ENCODE measurements at places on chromosomes 4 and X.

- DNase-seq = peak; percentile 9
Observed at GRCh38 chr4:5888222-5889001, 4.5 kb downstream of the CRMP1 start.

DNA sequence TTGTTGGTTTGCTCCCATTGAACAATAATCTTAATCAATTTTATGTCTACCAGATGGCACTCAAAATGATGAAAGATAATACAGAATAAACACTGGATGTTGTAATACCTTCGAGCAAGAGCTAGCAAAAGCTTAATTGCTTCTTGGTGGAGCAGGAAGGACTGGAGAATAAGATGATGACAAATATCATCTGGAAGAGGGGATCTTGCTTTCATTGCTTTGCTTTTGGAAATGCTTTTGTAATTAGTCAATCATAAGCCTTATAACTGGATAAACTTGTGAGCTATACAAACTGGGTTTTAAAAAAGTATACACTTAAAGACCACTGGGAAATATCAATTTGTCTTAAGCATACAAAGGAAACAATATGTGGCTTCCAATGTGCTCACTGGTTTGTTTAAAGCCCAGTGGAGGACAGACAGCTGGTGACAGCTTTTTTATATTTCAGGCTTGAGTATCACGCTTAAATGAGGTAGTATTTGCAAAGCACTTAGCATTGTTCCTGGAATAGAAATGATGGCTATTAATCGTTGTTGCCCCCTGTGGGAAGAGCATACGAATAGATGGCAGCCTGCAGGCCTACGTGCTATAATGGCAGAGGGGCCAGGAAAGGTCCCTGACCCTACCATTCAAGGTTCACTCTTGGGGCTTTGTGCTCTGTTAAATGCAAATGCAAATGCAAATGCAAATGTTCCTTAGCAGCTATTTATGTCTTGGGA lies 61.2 kb downstream of the TMEM150C start:
- peak; percentile 76 for DNase-seq

DNA sequence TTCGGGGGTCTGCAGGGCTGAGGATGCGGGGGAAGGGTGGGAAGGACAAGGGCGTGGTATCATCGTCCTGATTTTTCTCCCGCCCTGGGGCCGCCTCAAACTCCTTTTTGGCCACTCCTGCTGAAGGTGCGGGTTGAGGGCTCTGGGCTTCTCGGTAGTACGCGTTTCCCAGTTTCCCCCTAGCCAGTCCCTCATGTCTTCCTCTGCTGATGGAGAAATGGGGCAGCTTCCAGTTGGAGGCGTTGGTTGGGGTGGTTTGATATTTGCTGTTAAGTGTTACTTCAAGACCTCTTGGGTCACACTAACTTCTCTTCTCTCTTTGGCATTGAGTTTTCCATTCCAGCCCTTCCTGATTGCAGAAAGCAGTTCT lies 482 bp downstream of the GSTCD start:
- DNase-seq = peak; percentile 14

DNA sequence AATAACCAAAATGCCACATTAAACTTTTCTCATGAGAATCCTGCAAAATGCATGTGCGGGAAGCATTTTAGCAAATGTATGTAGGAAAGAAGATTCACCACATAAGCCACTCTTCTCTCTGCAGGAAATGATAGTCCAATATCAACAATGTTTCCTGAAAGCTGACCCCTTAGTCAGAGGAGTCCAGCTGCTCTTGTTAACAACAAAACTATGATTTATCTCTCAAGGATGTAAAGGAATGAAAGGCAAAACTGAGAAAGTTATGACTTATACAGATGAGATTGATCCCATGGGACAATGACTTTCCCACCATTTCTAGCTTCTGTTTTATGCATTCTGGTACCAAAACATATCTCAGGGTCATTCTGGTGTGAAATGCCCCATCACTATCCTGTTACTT lies 125.0 kb upstream of the EDNRA start:
- DNase-seq = peak; percentile 97

GRCh38 chr4:138242076-138242833 lies at the start of gene SLC7A11:
SLC7A11 (minus strand) TSS chr4:138242349; CDS start chr4:138242069, 280 bp downstream.
- peak; percentile 99 for DNase-seq

- no peak for DNase-seq
Observed at GRCh38 chr4:100147198-100147597, 43.1 kb downstream of the DDIT4L start.

DNA sequence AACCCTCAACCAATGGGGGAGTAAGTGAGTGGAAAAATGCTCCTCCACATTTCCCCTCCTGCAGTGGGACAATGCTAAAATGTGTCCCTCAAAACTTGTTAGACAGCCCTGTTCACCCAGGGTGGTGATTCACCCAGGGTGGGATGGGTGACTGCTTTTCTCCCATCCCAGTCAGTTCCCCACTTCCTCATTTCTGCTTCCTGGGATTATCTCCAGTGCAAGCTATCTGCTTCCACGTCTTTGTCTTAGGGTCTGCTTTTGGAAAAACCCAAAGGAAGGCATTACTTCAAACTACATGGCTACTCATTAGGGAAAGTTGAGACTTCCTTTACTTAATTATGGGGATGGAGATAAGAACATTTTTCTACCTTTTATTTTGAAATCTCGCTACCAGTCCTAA lies 45.5 kb downstream of the ETNPPL start:
- DNase-seq = no peak

- no peak for DNase-seq
Observed at GRCh38 chr4:160352637-160353036, 1249.8 kb downstream of the RAPGEF2 start.

DNA sequence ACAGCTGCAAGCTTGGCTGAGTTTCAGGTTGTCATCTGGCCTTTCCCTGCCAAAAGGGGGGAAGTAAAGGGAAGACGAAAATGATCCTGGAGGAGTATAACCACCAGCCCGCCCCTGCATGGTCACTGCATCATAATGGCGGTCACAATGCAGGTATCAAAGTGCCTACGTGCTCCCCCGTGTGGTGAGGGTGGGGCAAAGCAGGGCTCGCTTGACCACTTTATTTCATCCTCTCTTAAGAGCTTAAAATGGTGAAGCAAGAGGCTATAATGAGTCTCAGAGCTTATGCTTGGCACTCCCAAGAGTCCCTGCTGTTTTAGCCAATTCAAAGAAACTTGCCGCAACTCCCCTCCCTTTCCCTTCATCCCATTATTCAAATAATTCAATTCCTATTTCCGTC lies 105.6 kb downstream of the APOOL start:
- DNase-seq = no peak

GRCh38 chrX:24396931-24397279 lies 36.5 kb downstream of the SUPT20HL1 start:
- no peak for DNase-seq

- DNase-seq = no peak
Observed at GRCh38 chr4:176569301-176569700, 223.4 kb downstream of the VEGFC start.

Measured in fibroblast of skin of right quadriceps (primary cell).